ENCODE measurements at places on chromosomes 2 and 18.
A peak's percentile ranks its signal among the peaks of the same experiment; 100 is the strongest.

- no peak for DNase-seq
Measured at GRCh38 chr2:1546901-1547300, 133.6 kb downstream of the TPO start.

DNA sequence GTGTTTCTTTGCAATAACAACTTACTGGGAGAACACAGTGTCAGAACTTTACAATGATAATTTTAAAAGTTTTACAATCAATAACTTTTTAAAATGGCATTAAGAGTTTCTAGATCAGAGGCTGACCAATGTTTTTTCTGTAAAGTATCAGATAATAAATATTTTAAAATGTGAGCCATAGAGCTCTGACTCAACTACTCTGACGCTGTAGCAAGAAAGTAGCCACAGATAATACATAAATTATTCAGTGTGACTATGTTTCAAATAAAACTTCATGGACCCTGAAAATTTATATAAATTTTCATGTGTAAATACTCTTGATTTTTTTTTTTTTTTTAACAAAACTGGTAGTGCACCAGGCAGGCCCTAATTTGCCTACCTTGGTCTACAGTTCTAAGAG lies 77.4 kb downstream of the CUL3 start:
- no peak for DNase-seq

DNA sequence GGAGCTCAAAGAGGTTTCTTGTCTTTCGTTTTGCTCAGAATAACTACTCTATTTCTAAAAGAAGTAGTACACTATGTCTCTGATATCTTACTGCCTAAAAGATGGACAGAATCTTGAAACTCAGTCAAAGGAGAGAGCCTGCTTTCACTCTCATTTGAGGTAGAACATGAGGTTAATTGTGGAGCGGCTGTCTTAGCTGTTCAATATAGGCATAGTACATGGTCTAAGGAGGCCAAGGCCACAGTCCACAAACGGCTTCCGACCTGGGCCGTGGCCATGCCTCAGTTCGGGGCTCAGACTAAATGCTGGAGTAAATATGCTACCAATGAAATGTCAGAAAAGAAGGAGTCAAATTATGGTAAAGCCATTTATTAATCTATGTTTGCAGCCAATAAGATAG lies 185.8 kb upstream of the ACAA2 start:
- DNase-seq: no peak

DNA sequence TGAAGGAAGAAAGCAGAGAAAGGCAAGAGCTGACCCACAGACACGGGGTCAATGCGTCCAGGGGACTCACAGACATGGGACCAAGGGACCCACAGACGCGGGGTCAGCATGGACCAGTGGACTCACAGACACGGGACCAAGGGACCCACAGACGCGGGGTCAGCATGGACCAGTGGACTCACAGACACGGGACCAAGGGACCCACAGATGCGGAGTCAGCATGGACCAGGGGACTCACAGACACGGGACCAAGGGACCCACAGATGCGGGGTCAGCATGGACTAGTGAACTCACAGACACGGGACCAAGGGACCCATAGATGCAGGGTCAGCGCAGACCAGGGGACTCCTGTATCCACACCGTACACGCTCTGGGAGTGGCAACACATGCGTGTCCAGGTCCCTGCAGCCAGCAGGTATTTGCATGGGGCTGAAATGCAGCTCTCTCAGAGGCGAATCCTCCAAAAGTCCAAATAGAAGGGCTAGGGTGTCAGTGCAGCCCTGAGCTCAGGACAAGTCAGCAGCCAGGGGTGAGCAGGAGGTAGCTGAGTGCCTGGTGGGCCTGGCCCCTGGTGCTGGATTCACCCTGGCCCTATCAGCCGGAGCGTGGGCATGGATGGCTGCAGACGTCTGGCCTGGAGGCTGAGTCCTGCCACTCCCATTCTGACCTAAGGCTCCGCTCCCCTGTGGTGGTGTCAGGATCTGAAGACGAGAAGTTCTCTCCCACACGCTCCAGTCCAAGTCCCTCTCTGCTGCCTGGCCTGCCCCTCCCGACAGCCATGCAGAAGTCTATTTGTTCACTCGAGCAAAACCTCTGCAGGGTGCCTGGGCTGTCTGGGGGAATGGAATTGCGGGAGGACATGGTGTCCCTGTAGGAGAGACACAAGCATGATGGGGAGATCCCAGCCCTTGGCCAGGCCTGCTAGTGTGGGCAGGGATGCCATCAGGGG lies 28.5 kb downstream of the TMEM18 start:
- DNase-seq: no peak

- no peak for DNase-seq
Measured at GRCh38 chr2:54228945-54229344, 27.1 kb downstream of the TSPYL6 start.

GRCh38 chr2:138771534-138771933 lies 8.7 kb downstream of the NXPH2 start:
- no peak for DNase-seq

DNA sequence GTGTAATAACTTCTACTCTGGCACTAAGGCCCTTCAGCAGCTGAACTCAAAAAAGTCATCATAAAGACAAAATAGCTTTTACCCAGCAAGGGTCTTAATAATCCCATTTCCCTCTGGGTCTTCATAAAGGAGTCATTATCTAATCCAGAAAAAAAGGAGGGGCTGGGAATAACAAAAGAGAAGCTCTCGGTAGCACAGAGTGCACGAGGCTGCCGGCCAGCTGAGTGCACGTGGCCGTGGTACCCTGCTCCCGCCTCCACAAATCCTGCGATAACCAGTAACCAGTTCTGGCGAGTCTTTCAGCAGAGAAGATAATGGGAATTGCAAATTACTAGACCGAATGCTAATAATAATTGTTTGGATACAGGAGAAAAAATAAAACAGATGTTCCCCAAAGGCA lies 7.5 kb downstream of the NRP2 start:
- no peak for DNase-seq

DNA sequence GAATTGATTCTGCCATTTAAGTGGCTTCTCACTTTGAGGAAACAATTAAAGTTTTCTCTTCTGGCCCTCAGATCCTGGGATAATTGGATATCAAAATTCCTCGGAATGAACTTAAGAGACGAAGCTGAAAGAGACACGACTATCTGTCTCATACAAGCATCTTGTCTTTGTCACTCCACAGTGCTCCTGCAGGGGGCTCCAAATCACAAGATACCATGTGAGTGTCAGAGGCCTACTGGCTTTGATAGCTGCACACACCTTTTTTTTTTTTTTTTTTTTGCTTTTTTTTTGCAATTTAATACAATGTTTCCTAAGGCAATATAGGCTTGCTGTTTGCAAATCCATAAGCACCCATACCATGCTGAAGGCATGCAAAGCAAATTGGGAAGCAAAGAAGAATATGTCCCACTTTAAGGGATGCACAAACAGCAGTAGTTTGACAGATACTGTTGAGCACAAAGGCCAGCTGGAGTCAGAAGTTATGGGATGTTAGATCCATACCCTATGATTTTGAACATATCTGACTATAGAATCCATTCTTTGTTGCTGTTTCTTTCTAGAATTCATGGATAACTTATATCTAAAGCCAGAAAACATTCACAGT lies 109.0 kb upstream of the CBLN2 start:
- DNase-seq: peak; percentile 11

DNA sequence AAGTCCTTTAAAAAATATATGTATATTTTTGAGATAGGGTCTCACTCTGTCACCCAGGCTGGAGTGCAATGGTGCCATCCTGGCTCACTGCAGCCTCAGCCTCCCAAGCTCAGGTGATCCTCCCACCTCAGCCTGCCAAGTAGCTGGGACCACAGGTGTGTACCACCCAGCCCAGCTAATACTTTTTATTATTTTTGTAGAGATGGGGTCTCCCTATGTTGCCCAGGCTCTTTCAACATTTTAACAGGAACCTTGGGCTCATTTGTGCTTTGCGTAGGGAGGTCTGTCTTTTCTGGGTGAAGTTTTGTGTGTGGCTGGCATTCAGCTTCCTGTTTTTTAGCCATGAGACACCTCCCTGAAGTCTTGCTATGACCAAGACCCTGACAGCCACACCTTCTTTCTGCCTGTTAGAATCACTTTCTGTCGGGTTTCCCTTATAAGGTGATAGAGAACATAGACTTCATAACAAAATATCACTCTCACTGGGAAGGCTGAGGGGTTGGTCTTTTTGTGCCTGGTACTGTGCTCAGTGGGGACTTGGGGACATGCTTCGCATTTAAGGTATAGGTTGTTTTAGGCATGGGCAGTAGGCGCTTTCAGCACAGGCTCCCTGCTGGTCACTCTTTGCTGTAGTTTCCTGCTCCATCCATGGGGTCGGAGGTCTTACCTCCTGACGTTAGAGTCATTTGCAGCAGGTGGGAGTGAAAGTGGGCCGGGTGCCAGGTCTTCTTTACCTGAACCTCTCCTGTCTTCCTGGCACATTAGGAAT lies 3.4 kb downstream of the RAB31 start:
- no peak for DNase-seq

GRCh38 chr2:40113272-40113968 lies 334.4 kb upstream of the THUMPD2 start:
- DNase-seq: no peak

DNA sequence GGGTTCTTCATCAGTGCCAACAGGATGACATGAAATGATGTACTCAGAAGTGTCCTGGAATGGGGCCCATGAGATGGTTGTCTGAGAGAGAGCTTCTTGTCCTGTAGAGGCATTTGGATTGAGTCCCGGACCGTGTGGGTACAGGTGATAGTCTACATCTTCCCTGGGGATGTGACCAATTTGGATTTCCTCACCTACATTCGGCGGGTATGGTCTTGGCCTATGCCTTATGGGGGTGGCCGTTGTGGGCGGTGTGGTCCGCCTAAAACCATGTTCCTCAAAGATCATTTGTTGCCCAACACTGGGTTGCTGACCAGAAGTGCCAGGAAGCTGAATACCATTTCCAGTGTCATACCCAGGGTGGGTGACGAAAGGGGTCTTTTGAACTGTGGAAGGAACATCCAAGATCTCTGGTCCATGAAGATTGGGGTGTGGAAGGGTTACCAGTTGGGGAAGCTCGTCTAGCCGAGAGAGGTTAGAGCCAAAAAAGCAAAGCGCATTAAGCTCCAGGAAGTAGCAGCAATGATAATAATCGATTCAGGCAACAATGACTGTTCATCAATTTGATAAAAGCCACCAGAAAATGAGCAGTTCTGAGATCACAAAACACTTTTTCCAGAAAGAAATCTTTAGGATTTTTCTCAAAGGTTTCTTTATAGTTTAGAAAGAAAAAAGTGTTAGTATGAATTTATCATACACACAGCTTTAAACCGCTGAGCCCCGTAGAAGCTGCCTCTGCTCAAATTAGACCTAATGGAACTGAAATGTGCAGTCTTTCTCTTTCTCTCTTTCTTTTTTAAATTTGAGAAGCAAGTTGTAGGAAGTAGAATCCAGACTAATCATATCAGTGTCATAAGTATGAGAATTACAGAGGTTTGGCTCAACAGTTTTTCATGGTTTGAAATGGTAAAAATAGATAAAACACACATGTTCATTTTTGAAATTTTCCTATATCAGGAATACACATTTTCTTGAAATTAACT lies 60.3 kb downstream of the ATIC start:
- no peak for DNase-seq

- DNase-seq: no peak
Measured at GRCh38 chr2:15557887-15558311, 3.2 kb downstream of the NBAS start.

GRCh38 chr2:13819896-13820295 lies 812.6 kb upstream of the LRATD1 start:
- no peak for DNase-seq

DNA sequence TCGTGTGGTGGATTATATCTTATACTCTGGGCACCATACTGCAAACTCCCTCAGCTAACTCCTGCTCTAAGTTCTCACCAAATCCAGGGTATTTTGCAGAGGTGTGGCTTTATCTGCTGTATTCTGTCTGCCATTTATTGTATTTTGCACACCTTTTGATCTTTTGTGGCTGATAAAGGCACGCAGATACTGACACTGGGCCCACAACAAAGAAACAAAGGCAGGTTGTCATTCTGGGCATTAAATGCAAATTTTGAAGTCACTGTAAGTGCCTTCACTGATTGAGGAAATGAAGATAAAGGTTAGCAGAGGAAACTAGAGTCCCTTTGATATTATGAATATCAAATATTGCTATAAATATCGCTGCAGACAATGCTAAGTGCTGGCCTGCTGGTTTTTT lies 265.8 kb upstream of the MEIS1 start:
- no peak for DNase-seq

DNA sequence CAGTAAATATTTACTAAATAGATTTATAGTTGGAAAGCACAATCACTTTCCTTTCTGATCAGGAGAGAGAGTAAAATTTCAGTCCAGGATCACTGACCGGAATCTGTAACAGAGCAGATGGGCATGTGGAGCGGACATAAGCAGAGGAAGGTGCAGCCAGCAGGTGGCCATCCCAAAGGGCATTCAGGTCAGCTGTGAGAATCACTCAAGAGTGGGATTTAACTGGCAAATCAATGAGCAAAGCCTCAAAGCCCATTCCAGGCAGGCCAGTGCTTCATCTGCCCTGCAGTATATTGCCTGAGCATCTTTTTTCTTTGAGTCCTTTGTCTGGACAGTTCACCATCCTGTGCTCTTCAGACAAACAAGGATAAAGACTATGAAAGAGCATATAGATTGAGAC lies 166.4 kb upstream of the SLC14A2 start:
- no peak for DNase-seq

- DNase-seq: no peak
Measured at GRCh38 chr18:39299152-39299551, 1733.6 kb upstream of the CELF4 start.

- no peak for DNase-seq
Measured at GRCh38 chr18:62521082-62521481, 1.7 kb upstream of the ZCCHC2 start.

- no peak for DNase-seq
Measured at GRCh38 chr2:127225186-127225960, 5.3 kb upstream of the CYP27C1 start.

DNA sequence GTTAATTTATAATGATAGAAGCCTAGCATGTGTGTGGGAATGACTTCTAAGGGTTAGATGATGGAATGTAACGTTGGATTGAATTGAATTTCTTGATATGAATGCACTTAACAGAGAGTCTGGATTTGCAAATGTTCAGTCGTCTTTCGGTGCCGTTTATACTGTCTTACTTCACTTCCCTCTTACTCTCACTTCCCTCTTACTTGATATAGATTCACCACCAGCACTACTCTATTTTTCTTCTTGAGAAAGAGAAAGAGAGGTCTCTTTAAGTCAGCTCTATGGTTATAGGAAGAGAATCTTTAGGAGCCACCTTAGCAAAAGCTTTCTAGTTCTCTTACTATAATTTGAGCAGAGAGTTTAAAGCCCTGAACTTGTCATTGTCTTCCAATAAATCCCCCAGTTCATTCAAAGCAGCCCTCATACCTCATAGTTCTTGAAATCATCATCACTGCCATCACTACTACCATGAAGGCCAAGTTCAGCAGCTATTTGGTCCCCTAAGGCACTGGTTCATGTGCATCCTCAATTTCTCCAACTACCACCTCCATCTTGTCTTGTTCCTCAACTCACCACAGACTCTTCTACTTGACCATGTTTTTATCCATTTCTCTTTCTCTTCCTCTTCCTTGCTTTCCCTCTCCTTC lies 501.7 kb upstream of the TCF4 start:
- DNase-seq: no peak

GRCh38 chr2:51657849-51658248 lies 625.9 kb upstream of the NRXN1 start:
- DNase-seq: no peak

GRCh38 chr2:18891600-18892345 lies 302.4 kb upstream of the NT5C1B start:
- DNase-seq: no peak

GRCh38 chr18:24009651-24010333 lies 4.8 kb upstream of the TTC39C start:
- DNase-seq: peak; percentile 59

Measured in CD4-positive, alpha-beta T cell treated with Interleukin-6 for 4 hours (primary cell).